ENCODE measurements at places on chromosomes 16 and 17.

DNA sequence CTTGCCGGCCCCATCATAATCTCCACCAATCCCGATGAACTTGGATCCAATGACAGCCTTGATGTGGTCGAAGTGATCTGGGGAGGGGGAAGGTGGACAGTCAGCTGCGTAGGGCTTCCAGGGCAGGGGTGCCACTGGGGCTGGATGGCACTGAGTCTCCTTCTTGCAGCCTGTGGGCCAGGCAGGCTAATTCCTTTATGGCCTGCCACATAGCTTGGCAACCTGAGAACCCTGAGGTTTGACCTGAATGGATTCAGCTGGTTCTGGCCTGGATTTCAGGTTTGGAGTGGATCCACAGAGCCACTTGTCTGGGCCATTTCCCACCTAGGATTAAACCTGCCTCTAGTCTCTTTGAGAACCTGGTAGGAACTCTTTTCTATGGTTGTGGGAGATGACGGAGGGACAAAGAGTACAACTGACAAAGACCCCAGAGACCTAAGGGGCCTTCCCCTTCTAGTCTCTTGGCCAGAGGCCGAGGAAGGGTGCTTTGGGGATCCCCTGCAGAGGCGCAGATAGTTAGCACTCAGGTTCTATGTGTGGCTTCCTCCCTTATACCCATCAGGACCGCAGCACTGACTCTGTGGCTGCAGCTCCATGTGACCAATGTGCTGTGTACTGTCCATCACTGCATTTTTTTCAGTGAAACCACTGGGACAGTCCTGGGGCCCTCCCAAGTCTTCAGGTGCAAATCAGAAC is 9.2 kb upstream of the DPEP3 start:
- DNase-seq, result no peak

DNA sequence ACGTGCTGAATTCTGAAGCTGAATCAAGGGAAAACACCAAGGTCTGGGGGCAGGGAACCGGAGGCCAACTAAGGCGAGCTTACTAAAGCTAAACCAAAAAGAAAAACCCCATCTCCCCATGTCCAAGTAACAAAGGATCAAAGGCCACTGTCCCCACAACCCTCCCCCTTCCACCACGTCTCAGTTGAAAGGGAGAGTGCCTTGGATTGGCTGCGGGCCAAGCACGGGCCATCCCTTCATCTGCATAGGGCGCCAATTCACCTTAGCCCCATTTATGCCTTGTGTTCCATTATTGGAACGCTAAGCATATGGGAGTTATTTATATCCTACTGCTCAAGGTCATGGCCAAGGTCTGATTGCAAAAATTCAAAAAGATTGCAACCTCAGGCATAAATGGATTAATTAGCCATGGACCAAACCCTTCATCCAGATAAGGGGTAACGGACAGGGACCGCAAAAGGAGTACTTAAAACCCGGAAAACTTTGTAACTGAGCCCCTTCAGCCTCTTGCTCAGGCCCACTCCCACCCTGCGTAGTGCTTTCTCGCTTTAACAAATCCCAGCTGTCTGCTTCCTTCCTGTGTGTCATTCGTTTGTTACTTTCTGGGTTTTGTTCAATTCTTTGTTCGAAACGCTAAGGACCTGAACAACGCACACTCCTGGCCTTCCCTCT is 740 bp upstream of the ATP6V0D1 start:
- no peak for DNase-seq

- DNase-seq, result no peak
These were observed 24.0 kb downstream of the PDIA2 start for GRCh38 chr16:306911-307370.

- peak; percentile 0 for DNase-seq
These were observed 13.4 kb downstream of the ITGAL start for GRCh38 chr16:30485818-30486436.

DNA sequence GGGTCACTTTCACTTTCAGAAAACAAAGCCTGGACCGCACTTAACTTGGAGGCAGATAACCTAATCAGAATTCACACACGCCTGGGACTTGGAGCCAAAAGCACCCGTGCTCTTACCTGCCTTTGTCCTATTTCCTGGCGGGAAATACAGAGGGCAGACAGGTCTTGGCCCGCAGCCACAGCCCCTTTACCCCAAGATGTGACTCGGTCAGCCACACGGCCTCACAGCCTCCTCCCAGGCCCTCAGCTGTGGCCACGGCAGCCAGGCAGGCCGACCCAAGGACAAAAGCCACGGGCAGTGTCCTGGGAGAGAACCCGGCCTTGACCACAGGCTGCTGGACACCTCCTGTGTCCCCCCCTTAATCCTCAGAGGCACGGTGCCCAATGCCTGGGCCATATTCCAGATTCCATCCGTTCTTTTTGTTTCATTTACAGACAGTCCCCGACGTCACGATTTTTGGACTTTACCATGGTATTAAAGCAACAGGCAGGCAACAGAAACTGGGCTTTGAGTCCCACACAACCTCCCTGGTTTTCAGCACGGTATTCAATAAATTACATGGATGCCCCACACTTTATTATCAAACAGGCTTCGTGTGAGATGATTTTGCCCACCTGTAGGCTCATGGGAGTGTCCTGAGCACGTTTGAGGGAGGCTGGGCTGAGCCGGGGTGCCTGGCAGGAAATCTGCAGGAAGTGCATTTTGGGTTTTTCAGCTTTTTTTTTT is 30.1 kb upstream of the GAA start:
- peak; percentile 51 for DNase-seq

DNA sequence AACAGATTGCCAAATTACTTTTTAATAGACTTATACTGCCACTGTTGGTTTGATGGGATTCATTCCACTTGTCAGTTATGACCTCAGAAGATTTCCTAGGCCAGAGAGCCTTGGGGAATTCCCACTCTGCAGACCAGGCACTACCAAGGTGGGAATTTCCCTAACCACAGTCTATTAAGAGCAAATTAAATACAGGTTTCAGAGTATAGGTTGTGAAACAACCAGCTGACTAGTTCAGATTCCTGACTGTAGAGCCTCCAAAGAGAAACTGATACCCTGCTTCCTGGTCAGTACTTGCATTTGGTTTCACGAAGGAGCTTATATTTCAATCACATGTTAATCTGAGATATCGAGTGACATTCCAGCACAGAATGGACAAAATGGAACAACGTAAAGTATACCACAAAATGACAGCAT is 186.5 kb downstream of the STX8 start:
- no peak for DNase-seq

GRCh38 chr16:31466381-31466841 is 5.5 kb upstream of the TGFB1I1 start:
- DNase-seq, result no peak

DNA sequence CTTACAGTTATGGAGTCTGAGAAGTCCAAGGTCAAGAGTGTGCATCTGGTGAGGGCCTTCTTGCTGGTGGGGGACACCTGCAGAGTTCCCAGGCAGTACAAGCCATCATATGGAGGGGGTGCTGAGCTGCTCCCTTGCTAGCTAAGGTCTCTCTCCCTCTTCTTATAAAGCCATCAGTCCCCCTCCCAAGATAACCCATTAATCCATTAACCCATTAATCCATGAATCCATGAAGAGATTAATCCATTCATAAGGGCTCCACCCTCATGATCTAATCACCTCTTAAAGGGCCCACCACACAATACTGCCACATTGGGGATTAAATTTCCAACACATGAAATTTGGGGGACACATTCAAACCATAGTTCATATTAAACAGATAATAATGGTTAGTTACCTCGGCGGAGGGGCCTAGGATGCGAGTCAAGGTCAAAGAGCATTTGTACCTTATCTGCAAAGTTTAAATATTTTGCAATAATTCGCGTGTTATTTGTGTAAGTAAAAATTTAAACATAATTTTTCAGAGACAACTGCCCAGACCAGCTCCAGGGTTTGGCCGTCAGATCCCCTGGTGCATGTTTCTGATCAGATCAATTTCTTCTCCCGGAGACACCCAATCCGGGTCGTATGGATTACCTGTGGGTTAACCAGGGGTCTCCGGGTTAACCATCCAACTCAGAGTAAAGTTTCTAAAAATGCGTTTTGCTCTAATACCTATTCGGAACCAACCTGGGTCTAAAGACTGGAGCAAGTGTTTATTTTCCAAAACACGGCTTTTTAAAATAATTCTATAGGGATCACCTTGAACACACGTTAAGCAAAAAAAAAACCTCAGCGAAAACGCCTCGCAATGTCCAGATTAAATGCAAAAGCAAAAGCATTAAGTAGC is 740 bp upstream of the POLR3E start:
- peak; percentile 36 for DNase-seq

GRCh38 chr16:55559233-55559632 is 7.3 kb upstream of the CAPNS2 start:
- DNase-seq, result no peak

- no peak for DNase-seq
These were observed 33.7 kb upstream of the HSBP1 start for GRCh38 chr16:83774066-83774465.

DNA sequence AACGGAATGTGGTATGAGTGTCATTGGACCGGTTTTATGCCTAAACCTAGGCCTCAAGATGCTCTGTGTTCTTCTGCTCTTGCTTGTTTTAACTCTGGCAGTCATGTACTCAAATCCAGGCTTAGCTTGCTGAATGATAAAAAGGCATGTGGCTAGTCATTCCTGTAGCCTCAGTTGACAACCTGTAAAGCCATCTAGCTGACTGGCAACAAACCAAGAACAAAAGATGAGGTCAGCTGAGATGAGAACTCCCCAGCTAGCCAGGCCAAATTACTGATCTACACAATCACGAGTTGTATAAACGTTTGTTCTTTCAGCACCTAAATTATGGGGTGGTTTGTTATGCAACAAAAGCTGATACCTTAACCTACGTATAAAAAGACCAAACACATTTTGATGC is 1406.0 kb upstream of the CDH8 start:
- no peak for DNase-seq

DNA sequence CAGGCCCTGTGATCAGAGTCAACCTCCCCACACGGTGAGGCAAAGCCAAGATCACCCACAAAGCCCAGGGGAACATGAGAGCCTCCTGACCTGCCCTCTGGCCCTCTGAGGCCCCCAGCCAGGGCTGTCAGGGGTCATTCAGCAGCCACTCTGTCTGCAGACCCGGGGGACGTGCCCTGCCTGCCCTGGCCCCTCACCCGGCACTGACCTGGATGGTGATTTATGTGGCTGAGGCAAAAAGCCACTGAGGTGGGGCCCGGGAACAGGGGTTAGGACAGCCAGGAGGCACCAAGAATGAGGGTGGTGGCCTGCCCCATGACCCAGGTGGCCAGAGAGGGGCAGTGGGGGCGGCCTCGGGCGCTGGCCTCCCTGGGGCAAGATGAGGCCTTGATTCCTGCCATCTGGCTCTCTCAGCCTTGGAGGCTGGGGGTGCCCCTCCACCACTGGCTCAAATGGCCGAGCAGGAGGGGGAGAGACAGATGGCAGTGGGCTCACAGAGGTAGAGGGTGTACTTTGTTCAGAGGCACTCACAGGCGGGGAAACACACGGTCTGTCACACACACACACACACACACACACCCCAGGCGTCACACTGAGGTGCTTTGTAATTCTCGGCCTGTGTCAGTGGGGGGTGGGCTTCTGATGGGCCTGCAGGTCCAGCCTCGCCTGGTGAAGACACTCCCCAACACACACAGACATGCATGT is 174.0 kb upstream of the GSE1 start:
- no peak for DNase-seq

GRCh38 chr16:89374393-89374960 is 115.9 kb downstream of the ANKRD11 start:
- DNase-seq, result no peak

DNA sequence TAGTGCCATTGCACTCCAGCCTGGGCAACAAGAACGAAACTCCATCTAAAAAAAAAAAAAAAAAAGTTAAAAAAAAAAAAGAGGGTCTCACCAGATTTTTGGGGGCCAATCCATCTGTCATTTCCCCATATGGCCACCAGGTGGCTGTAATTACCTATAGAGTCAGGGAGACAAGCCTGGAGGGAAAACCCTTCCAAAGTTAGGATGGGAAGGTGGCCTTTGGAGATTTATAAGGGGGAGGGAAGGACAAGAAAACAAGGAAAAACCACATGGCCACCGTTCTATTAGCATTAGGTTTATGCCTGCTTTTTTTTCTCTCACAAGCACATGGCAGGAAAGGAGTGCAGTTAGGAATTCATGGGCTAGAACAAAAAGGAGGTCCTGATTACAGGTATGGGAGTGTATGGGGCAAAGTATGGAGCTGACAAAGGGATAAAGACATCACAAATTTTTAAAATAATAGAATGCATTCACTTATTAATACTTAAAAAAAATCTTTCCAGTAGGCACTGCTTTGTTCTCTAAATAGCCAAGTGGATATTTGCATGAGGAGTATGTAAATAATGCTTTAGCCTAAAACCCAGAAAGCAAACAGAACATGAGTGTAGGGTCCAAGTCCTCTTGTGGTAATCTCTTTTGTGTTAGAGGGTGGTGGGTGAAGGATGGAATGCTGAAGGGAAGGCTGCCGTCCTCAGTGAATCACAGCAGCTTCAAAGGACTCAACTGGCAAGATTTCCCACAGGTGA is 5.1 kb downstream of the CYB5D1 start:
- DNase-seq, result no peak

DNA sequence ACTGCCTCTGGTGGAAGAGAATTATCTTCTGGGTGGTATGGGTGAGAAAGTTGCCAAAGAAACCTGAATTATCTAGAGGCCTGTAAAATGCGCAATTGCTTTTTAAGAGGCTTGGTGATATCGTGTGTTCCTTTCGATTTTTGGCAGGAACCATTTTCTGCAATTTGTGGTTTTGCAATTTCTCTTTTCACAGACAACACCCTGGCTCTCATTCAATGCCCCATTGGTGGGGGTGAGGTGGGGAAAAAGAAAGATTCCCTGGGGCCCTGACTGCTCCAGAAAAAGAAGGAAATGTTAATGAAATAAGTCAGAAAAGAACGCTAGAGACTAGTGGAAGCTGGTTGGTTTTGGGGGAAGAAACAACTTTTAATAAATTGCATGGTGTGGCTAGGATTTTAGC is 77.4 kb downstream of the ANKFN1 start:
- no peak for DNase-seq

DNA sequence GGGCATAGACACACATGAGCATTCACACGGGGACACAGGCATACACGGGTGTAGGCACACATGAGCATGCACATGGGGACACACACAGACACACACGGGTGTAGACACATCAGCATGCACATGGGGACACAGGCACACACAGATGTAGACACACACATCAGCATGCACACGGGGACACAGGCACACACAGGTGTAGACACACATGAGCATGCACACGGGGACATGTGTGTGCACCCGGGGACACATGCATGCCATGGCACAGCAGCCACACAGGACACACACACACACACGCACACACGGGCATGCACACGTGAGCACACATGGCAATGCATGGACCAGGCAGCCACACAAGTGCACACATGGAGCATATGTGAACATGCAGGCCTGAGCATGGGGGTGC is 5.2 kb upstream of the DCXR start:
- DNase-seq, result no peak

GRCh38 chr17:72236980-72237633 is 116.3 kb downstream of the SOX9 start:
- DNase-seq, result no peak

Data from caudate nucleus (tissue), 63 donors.